CD4-positive, alpha-beta T cell treated with Interleukin-6 at 100 ng/mL for 8 hours (primary cell): ENCODE measurements at places on chromosomes 16 and 17.

DNA sequence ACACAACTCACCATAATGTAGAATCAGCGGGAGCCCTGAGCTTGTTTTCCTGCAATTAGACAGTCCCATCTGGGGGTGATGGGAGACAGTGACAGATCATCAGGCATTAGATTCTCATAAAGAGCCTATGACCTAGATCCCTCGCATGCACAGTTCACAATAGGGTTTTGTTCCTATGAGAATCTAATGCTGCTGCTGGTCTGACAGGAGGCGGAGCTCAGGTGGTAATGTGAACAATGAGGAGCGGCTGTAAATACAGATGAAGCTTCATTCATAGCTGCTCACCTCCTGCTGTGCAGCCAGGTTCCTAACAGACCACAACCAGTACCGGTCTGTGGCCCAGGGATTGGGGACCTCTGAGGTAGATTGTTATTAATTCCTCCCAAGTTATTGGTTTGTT lies 2.9 kb upstream of the DOK4 start:
- no peak for DNase-seq

GRCh38 chr16:26623442-26623841 lies 443.3 kb upstream of the C16orf82 start:
- DNase-seq = no peak

DNA sequence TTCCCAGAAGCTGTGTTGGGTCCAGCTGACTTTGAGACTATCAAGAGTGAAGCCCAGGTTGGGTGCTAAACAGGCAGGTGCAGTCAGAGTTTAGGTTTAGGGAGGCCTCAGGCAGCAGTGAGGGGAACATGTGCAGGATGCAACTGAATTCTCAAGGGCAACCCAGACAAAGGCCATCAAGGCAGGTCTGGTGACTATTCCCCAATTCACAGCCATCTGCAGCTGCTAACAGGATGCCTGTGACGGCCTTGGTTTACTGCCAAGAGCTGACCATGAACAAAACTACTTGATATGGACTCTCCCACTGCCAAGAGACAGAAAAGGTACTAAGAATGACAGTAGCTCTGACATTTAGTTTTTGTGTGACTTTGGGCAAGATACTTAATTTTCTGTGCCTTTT lies 45.2 kb upstream of the BCAR1 start:
- DNase-seq = no peak

DNA sequence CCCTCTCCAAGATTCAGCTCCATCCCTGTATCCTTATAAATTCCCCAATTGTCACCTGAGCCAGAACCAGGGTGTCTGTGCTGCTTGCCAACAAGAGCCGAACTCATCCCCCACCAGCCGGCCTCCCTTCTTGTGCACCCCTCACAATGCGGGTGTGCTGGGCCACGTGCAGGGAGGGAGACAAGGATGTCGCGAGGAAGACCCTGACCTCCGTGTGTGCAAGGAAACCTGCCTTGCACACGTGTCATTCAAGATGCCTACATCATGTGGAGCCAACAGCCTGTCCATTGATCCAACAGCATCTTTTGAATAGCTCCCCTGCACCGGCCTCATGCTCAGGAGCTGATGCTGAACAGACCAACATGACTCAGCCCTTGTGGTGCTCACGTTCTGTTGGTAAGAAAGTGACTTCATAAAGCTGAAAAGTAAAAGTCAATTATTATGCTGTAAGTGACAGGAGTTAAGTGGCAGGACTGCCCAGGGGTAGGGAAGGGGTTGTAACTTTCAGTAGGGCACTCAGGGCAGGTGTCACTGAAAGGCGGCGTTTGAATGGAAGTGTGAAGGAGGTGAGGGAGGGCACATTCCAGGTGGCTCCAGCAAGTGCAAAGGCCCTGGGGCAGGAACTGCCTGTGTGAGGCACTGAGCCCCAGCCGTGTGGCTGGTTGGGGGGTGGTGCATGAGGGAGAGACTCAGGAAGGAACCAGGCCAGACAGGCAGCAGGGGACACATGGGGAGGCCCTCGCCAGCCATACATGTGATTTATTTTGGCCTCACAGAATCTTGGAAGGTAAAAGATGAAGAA lies 302.2 kb downstream of the FOXL1 start:
- DNase-seq = no peak

GRCh38 chr16:89999831-90000574 lies 19.3 kb downstream of the DBNDD1 start:
- DNase-seq = no peak

GRCh38 chr16:50917950-50918703 lies 176.2 kb downstream of the CYLD start:
- no peak for DNase-seq
